ENCODE measurements at places on chromosomes 4 and X. TPM values are rescaled to one million over a fixed set of nuclear protein-coding genes. Genes with fewer than 3 reads are reported as not detected.

Gene IGFBP7
- 1,151 TPM for total RNA-seq

Gene GUCY1A1
- not detected for total RNA-seq

DNA sequence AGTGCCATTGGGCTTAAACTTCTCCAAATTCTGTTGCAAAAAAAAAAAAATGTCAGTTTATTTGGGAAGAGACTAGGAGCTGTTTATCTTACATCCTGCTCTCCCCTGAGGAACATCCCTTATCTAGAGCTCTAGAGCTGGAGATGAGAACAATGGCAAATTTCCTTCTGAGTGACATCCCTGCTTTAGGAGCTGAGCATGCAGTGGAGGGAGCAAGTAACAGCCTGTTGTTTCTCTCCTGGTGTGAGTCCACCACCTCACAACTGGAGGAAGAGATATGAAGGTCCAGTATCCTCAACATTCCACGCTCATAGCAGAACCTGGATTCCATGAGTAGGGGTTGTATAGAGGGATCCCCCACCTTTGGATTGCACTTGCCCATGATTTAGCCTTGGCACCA is 676.4 kb downstream of the PCDH18 start:
- H3K27ac ChIP-seq = no peak overlapping the region
- H3K27me3 ChIP-seq = no peaks in the 10 kb centered on the region
- no peak for DNase-seq
- H3K4me3 ChIP-seq = no peak overlapping the region

- no peaks in the 10 kb centered on the region for H3K36me3 ChIP-seq
- no peak for DNase-seq
- peaks cover 20% of the 10 kb centered on the region for H3K4me1 ChIP-seq
- no peak overlapping the region for H3K4me3 ChIP-seq
- no peaks in the 10 kb centered on the region for H3K27me3 ChIP-seq
These were observed 293.5 kb downstream of the GBA3 start for GRCh38 chr4:22986262-22986661.

Gene RASGEF1B
- total RNA-seq = not detected

DNA sequence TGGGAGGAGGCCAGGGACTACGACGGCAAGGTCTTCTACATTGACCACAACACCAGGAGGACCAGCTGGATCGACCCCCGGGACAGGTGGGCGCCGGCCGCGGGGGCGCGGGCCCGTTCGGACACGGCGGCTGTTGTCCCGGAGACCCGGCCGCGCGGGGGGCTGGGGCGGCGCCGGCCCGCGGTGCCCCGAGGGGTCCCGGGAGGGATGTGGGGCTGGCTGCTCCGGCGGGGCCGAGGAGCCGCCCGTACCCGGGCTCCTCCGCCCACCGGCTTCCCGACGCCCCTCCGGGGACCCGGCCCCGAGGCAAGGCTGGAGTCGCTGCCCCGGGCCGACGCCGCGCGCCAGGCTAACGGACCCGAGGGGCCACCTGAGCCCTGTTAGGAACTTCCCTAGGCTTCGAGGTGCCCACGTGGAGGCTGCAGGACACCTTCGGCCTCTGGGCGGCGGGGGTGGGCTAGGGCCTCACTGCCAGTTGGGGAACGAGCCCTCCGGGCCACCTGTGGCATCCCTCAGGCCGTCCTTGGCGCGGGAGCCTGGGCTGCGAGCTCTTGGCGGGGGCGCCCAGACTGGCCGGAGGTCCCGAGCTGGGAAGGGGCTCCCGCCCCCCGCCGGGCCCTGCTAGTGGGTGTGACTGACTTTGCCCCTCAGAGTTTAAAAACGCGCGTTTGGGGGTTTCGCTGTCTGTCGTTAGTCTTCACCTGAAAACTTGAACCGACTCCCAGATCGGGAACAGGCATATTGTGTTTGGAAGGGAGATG is 660 bp downstream of the WWC2 start:
- peaks cover 13% of the 10 kb centered on the region for H3K36me3 ChIP-seq
- peaks cover 29% of the 10 kb centered on the region for H3K4me1 ChIP-seq
- H3K27me3 ChIP-seq = no peaks in the 10 kb centered on the region

Gene UCP1
- total RNA-seq = not detected

Gene WNK3
- total RNA-seq = 0.05 TPM

Data from SJSA1 (cell line).